ENCODE measurements at places on chromosomes 3 and 15. TPM values are rescaled to one million over a fixed set of nuclear protein-coding genes. Genes with fewer than 3 reads are reported as not detected.

DNA sequence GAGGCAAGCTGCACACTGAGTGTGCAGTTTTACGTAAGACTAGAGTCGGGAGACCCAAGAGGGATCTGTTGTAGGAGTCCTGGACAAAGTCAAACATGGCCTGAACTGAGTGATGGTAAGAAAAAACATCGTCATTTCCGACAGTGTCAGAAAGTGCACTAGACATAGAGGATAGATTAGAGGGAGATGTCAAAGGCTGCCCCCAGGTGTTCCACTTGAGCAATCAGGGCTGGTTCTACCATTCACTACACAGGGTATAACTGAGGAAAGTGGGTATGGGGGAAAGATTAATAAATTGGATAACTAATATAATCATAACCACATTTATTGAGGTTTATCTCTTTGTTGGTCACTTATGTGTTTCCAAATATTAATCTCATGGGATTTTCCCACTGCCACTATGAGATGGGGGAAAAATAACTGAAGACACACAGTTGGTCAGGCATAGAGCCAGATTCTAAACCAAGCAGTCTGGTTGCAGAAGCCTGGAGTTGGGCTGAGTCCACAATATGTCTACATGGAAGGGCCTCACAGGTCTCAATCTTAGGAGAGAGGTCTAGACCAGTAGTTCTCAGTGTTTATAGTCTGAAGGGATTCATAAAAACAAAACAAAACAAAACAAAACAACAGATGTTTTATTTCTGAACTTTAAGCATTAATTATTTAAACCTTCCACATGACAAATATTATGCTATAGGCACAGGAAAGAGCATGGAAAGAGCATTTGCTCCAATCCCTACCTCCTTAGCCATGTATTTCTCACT is 766.5 kb downstream of the NTRK3 start:
- H3K36me3 ChIP-seq: no peaks in the 10 kb centered on the region
- no peaks in the 10 kb centered on the region for H3K4me1 ChIP-seq
- H3K27me3 ChIP-seq: no peaks in the 10 kb centered on the region
- DNase-seq: no peak
- no peak overlapping the region for H3K4me3 ChIP-seq
- no peak overlapping the region for H3K27ac ChIP-seq

GRCh38 chr3:72273615-72274014 is 488.7 kb upstream of the PROK2 start:
- DNase-seq: no peak
- no peaks in the 10 kb centered on the region for H3K36me3 ChIP-seq
- H3K4me3 ChIP-seq: no peak overlapping the region
- H3K27ac ChIP-seq: no peak overlapping the region

NUP210 gene
- total RNA-seq: 76.9 TPM

DNA sequence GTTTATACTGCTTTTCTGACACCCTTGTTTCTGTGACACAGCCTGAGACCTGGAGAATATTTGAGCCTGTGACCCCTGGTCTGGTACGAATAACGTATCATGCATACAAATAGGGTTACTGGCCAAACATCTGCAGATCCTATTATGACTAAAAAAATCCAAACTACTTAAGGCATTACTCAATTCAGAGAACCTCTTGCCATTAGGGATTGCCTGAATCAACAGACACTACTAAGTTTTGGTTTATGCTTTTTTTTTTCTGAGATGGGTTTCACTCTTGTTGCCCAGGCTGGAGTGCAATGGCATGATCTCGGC is 35.4 kb downstream of the OSBPL10 start:
- no peaks in the 10 kb centered on the region for H3K36me3 ChIP-seq
- peaks cover 37% of the 10 kb centered on the region for H3K4me1 ChIP-seq
- DNase-seq: no peak
- no peak overlapping the region for H3K4me3 ChIP-seq

SLC27A2 gene
- 14.0 TPM for total RNA-seq

HDDC3 gene
- total RNA-seq: 25.1 TPM

MME gene
- total RNA-seq: 14.4 TPM

GRCh38 chr15:80778964-80779657 is at the start of gene CEMIP:
CEMIP (plus strand) TSS chr15:80779370; CDS start chr15:80873880, 94,510 bp downstream.
- peaks cover 36% of the 10 kb centered on the region for H3K4me1 ChIP-seq
- peak; percentile 94 for DNase-seq
- H3K36me3 ChIP-seq: peaks cover 20% of the 10 kb centered on the region

DNA sequence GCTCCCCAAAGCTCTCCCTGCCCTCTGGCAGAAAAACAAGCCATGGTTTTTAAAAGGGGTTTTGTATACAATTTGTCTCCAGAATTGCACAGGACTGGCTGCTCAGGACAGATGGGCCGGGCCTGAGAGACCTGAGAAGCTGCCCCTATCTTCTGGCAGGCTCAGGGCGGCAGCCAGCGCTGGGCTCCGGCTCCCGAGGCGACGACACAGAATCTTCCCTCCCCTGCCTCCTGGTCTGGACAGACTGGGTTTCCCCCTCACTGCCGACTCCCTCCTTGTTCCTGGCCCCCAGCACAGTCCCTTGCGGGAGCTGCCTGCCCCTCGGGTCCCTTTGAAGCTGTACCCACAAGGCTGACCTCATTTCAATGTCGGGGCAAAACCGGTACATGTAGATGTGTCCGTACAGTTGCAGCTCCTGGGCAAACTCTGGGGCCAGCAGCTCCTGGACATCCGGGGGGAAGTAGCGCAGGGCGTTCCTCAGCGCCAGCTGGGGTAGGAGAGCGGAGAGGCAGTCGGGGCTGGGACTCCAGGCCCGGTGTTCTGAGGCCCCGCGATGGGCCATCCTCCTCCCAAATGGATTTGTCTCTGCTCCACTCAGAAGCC is 7.2 kb downstream of the UROC1 start:
- no peaks in the 10 kb centered on the region for H3K36me3 ChIP-seq
- peaks cover 8% of the 10 kb centered on the region for H3K4me1 ChIP-seq
- no peak overlapping the region for H3K27ac ChIP-seq
- DNase-seq: no peak
- H3K4me3 ChIP-seq: no peak overlapping the region

- H3K36me3 ChIP-seq: no peaks in the 10 kb centered on the region
- DNase-seq: no peak
- H3K27me3 ChIP-seq: no peaks in the 10 kb centered on the region
Measured at GRCh38 chr15:60576044-60576443, 97.1 kb upstream of the ICE2 start.

DNA sequence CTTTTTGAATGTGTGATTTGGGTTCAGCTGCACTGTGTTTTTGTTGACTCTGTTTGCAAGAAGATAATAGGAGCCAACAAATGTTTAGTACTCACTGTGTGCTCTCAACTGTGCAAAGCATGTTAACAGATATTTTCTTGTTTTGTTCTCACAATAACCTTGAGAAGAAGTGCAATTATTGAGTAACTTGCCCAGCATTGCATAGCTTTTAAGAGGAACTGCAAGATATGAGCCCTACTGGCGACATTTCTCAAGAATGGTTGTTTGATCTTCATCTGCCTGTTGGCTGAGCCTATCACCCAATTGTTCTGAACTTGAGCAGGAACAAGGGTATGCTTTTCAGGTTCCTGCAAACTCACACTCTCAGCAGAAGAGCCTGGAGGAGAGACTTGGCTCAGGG is 43.4 kb upstream of the AGBL1 start:
- no peak for DNase-seq
- H3K36me3 ChIP-seq: no peaks in the 10 kb centered on the region
- H3K27ac ChIP-seq: no peak overlapping the region
- H3K4me3 ChIP-seq: no peak overlapping the region
- H3K27me3 ChIP-seq: peaks cover 27% of the 10 kb centered on the region

DNA sequence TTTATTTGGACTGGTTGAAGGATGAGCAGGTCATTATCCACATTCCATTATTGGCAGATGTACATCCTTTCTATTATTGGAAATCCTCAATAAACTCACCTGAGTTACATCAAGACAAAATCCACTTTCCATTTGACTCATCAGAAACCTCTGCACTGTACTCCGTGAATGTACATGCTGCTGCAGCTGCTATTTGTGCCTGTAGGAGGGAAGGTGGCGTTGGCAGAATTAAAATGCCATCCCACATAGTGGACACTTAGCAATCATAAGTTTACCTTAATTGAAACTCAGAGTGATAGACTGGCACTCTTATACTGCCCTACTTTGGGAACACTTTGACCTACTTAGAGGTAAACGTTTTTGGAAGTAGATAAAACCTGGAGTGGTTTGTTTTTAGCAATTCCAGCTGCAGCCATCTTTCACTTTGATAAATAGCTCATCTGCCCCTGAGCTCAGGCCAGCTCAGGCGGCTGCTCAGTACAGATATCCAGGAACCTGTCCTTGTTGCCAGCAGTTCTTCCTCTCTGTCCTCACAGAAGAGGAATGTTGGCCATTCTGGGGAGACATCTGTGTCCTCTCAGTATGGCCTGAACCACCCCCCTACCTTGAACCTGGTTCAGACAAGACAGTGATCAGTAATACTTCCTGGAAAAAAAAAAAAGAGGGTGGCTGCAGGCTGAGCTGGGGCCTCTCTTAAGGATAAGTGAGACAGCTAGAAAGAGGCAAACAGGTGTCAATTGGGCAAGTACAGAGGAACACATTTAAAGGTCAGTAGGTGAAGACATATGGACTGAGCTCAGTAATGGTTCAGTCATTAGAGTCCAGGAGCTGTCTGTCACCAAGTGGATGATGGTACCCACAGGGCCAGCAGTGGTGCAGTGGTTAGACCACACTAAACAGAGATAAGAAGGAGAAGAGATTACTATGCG is 153.4 kb upstream of the UMPS start:
- H3K4me1 ChIP-seq: no peaks in the 10 kb centered on the region
- DNase-seq: no peak
- no peaks in the 10 kb centered on the region for H3K36me3 ChIP-seq
- H3K27ac ChIP-seq: no peak overlapping the region
- H3K27me3 ChIP-seq: no peaks in the 10 kb centered on the region

- H3K4me3 ChIP-seq: no peak overlapping the region
- H3K27ac ChIP-seq: no peak overlapping the region
- no peaks in the 10 kb centered on the region for H3K27me3 ChIP-seq
Measured at GRCh38 chr3:21792176-21792575, 41.2 kb upstream of the ZNF385D start.

DNA sequence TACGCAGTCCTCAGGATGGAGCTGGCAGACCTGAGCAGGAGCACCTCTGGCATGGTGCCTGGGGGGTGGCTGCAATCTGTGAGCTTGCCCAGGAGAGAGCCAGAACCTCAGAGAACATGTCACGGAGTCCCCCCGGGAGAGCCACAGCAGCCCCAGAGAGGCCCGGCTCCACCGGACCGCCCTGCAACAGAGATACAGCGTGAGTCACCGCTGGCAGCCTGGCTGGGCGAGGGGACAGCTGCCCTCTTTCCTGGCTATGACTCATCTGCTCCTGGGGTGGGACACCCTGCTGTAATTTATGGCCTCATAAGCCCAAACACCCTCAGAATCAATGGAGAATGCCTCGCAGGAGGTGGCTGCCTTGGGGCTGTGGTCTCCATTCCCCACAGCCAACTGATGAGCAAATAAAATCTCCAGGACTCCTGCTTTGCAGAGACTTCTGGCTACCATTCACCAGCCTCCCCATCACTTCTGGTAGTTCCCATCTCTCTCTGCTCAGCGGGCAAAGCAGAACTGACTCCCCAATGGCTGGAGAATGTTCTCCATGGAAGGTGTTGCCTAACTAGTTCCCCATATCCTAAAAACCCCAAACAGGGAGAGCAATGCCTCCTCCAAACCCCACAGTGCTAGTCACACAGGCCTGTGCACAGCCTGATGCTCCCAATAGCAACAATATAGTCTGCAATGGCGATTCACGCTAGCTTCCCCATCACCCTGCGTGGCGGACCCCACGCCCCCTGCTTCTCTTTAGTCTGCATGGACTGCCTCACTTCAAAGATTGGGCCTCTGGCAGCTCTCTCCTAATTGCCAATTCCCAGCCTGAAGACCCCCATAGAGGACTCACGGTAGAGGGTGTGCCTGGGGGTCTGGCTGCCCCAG is 21.6 kb downstream of the ACSBG1 start:
- peak; percentile 88 for DNase-seq
- H3K4me3 ChIP-seq: no peak overlapping the region
- H3K27ac ChIP-seq: peak overlapping the region; percentile 33
- no peaks in the 10 kb centered on the region for H3K27me3 ChIP-seq

- no peaks in the 10 kb centered on the region for H3K36me3 ChIP-seq
- H3K27ac ChIP-seq: peak overlapping the region; percentile 95
- H3K27me3 ChIP-seq: no peaks in the 10 kb centered on the region
- peaks cover 35% of the 10 kb centered on the region for H3K4me1 ChIP-seq
Measured at GRCh38 chr3:111936191-111936841, 42.5 kb upstream of the ABHD10 start.
